ENCODE measurements at places on chromosomes 13 and 19.

DNA sequence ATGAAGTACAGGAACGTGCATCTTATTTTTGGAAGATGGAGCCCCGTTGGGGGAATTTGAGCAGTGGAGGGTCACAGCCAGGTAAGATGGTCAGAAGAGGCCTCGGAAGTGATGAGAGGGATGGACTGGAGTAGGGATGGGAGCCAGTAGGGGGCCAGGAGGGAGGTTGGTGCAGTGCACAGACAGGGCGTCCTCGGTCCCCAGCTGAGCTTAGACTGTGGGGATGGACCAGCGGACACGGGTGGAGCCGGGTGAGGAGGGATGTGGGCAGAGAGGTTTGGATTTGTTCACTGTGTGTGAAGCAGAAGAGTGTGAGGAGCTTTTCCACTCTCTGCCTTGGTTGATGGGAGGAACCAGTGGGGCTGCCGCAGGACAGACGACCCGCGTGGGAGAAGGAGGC lies 10.6 kb downstream of the RPS9 start:
- no peak for DNase-seq

DNA sequence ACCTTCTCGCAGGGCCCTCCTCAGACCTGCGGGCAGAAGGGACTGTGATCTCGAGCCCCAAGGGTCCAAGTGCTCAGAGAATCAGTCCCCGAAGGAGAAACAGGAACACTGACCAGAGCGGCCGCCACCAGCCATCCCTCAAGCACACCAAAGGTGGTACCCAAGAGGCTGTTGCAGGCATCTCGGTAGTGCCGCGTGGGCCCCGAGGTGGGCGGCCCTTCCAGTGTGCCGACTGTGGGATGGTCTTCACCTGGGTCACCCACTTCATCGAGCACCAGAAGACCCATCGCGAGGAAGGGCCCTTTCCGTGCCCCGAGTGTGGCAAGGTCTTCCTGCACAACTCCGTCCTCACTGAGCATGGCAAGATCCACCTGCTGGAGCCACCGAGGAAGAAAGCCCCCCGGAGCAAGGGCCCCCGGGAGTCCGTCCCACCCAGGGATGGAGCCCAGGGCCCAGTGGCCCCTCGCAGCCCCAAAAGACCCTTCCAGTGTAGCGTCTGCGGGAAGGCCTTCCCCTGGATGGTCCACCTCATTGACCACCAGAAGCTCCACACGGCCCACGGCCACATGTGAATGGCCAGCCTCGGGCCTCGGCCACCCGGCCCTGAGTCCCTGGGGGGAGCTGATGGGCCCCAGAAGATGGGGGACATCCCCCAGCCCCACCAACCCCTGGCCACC lies 5.5 kb upstream of the ZNF135 start:
- DNase-seq = no peak

GRCh38 chr13:82962397-82962796 lies 919.9 kb downstream of the SLITRK1 start:
- DNase-seq = no peak

- DNase-seq = no peak
Measured at GRCh38 chr13:28376604-28377003, 118.3 kb downstream of the FLT1 start.

DNA sequence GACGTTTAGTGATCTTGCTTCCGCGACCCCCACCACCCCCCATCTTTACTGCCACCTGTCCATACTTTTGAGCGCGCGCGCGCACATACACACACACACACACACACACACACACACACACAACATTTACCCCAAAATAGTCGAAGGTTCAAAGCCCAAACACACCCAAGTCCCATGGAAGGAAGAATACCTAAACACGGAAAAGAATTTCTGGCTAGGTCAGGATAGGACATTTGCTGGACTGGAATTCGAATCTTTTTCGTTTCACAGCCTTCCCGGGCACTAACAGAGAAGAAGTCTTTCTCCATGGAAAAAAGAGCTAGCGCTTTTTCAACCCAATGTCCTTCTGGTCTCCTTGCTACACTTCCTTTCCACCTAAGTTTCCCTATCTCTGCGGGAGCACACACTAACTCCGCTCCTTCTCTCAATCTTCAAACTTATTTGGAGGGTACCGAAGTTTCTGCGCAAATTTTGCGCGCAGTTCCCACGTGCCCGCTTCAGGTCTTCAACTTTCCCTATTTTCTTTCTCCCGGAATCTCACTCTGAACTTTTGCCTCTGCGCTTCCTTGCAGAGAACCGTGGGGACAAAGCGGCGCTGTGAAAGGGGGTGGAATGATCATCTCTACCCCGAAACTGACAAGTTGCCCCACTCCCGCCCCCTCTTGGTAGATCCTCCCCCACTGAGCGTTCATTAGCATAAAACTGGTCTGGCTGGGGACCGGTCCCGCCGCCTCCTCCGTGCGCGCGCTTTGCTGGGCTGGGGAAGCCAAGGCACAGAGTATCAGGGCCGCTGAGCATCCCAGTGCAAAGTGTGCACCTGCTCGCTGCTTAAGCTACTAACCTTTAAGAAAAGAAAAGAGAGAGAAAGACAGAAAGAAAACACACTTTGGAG lies 2.7 kb downstream of the DACH1 start:
- peak; percentile 4 for DNase-seq

DNA sequence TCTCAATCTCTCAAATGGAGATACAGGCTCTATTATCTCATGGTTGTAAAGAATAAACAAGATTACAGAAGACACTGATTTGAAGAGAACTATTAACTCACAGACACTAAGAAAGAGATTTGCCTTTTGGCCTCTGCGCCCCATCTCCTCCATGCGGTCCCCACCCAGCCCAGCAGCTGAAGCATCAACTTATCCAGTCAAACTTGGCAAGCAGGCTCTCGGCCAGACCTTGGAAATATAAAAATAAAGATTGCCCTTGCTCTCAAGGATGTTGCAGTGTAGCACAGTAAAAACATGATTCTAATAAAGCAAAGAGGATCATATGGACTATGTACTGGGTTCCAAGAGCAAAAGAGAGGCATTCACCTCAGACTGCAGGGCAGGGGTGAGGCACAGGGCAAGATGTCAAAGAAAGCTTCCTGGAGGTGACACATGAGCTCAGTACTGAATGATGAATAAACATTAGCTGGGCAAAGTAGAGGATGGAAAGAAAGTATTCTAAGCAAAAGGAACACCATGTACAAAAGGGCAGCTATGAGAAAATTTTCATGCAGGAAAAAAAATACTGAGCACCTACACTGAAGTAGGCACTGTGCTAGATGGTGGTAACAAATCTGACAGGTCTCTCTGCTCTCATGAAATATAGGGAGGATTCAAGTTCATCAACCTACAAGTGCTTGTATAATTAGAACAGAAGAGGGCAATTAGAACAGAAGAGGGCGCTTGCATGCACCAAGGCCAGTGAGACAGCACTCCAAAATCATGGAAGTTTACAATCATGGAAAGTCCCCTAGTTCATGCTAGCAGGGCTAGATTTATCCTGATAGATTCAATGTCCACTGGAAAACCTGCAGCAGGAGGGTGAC lies 85.0 kb downstream of the SACS start:
- no peak for DNase-seq

DNA sequence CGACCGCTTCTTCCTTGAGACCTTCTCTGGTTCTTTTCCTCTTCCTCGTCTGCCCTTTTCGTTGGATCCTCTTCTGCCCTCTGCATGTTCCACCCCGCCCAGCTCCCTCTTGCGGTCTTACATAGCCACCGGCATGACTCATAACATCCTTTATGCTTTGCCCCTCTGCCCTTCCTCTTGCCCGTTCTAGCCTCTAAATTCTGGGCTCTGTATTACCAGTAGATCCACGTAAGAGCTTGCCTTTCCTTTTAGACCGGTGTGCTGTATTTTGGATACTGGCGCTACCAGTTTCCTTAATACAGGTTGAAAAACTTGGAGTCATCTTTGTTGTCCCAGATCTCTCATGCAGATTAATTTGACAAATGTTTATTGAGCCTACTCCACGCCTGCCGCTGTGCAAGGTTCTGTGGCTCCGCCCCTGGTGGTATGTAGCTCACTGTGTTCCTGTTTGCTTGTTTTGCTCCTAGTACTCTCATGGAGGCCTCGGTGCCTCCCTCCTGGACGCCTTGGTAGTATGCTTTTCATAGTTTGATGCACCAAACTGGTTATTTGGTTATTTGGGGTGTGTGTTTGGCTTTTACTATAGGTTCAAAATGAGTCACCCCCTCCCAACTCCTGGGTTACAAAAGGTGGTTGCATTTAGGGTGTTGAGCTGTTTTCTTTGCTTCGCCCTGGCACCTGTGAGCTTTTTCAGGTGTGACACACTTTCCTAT lies 1.7 kb downstream of the GTF3A start:
- DNase-seq = no peak

DNA sequence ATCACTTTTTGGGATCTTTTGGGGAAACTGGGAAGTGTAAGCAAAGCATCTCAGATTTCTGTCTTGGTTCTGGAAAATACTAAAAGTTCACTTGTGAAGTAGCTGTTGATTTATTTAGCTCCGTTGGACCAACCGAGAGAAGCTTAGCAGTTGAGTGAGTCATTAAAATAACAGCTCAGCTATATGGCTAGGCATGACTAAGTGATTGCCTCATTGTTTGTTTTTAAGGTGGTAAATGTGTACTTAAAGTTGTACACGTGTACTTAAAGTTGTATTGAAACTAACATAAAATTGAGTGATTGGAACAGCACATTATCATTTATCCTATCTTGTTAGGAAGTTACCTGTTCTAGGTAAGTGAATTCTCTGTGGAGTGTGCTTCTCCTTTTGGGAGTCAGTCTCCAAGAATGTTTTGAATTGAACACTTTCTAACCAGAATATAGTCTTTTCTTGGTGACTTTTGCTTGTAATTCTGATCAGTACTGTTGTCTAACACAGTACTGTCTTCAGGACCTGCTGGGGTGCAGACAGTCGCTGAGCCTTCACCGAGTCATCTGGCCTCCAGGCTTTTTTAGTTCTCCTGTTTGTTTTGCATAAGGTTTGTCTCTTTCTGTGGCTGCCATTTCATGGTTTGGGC lies 2.9 kb upstream of the DCUN1D2 start:
- no peak for DNase-seq

DNA sequence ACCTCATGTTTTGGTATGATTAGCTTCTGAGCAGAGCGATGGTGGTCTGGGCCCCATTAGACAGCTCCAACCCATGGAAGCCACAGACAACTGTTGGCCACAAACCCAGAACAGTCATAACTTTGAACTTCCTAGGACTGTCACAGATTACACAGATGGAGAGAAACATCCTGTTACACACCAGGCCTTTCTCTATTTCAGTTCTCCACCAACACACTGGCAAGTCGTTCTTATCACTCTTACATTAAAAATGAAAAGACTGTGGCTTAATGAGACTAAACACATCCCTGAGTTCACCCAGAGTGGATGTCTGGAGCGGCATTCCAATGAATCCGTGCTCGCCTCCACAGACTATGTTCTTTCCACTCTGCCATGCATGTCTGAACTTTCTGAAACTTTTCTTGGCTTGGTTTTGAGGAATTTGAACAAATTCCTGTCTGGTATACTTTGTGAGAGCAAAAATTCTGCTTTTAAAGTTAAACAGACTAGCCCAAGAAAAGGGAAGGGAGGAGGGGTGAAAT lies 109.1 kb downstream of the NALCN start:
- no peak for DNase-seq

- no peak for DNase-seq
Measured at GRCh38 chr13:49627831-49628652, at the start of gene ARL11. Gene ARL11, plus strand, starts transcription at chr13:49628507. Its CDS starts 1,941 bp downstream, at chr13:49630448.

DNA sequence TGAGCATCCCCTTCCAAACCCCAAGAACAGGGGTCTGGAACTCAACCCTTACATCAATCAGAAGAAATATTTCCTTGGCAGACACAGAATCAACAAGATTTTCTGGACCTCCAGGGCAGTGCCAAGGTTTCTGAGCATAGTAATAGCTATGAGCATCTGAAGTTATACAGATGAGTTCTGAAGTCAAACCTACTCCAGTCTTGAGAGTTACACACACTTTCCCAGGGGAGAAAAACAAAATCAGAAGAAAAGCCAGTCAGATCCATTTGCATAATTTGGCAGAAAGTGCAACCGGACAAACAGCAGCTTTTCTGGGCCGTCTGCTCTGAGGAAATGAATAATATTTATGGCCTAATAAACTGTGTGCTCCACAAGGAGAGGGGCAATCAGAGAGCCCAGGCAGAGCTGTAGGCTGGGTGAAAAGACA lies 93.1 kb downstream of the KL start:
- DNase-seq = no peak

- no peak for DNase-seq
Measured at GRCh38 chr19:47310819-47311218, 1.2 kb downstream of the C5AR1 start.

- no peak for DNase-seq
Measured at GRCh38 chr13:112933649-112934048, 35.4 kb upstream of the MCF2L start.

DNA sequence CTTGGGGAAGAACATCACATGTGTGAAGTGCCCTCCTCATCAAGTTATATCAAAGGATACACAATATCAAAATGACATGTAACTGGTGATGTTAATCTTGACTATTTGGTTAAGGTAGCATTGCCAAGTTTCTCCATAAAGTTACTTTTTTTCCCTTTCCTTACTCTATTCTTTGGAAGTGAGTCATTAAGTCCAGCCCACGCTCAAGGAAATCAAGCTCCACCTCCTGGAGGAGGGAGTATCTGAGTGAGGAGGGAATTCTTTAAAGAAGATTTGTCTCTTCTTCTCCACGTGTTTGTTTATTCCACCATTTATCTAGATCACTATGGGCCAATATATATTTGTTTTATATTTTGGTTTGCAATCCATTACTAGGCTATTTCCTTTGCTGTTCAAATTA lies 33.6 kb upstream of the FNDC3A start:
- DNase-seq = no peak

DNA sequence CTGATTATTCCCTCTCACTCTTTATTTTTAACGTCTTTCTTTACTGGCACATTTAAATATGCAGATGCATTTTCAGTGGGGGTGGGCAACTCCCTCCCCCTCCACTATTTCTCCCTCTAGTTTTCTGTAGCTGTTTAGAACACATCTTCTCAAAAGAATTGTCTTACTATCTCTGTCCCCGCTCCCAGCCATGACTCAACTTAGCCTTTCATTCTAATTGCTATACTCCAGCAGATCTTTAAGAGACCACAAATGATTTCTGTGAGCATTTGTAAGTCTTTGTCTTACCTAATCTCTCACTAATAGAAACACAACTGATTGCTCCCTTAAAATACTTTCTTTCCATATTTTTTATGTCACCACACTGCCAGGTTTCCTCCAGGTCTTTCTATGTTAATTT lies 350.9 kb downstream of the SPRY2 start:
- DNase-seq = no peak

DNA sequence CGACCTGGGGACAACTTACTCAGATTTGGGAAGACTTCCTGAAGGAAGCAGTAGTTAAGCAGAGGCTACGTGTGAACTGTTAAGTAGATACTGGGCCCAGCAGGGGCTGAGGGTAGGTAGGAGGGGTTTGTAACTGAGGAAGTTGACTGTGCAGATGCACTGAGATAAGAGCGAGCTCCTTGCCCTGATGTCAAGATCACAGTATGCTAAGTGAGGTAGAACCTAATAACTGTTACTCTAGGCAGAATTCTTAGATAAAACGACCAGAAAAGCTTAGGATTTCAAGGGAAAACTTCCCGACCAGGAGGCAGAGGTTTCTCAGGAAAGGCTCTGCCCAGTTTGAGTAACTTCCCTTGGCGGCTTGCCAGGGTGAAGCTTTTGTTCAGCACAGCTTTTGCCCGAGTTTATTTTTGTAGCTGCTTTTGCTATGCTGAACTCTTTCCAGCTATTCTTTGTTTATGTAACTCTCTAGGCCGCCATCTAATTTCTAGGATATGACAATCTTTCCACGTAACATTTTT lies 632.1 kb downstream of the DIAPH3 start:
- no peak for DNase-seq

GRCh38 chr19:41584931-41585330 lies 9.0 kb downstream of the CEACAM21 start:
- DNase-seq = no peak

All from cortex of kidney (tissue), 1 donor.